ENCODE measurements at places on chromosomes 1 and 21.

DNA sequence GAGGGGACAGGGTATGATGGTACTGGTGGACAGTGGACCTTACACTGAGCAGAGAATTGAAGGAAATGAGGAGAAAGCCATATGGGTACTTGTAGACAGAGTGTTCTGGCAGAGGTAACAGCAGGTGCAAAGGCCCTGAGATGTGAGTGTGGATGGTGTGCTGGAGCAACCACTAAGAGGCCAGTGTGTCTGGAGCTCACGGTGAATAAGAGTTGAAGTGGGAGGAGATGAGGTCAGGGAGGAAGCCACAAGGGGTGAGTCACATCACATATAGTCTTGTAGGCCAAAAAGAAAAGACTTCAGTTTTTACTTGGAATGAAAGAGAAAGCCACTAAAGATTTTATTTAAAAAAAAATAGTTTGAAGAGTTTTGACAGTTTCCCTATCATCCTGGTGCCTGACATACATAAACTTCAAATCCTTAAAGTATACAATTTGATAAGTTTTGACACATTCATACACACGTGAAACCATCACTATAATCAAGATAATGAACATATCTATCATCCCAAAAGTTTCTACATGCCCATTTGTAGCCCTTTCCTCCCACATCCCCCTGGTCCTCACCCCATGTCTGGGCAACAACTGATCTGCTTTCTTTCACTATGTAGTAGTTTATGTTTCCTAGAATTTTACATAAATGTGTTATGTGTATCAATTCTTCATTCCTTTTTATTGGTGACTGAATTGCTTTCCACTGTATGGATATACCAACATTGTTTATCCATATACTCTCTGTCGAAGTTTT, 148.4 kb downstream of the GPATCH2 start:
- peak; percentile 0 for DNase-seq

- DNase-seq: no peak
These were observed 21.7 kb downstream of the APP start for GRCh38 chr21:26148840-26149354.

DNA sequence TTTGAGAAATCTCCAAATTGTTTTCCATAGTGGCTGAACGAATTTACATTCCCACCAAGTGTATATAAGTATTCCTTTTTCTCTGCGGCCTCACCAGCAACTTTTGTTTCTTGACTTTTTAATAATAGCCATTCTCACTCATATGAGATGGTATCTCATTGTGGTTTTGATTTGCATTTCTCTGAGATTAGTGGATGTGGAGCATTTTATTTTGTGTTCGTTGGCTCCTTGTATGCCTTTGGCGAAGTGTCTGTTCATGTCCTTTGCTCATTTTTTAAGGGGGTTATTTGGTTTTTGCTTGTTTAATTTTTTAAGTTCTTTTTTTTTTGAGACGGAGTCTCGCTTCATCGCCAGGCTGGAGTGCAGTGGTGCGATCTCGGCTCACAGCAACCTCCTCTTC, 45.1 kb upstream of the MPC2 start:
- no peak for DNase-seq

- DNase-seq: no peak
These were observed 8.3 kb upstream of the MIIP start for GRCh38 chr1:12010746-12011570.

- DNase-seq: no peak
These were observed 20.8 kb upstream of the EPB41 start for GRCh38 chr1:28893403-28894102.

DNA sequence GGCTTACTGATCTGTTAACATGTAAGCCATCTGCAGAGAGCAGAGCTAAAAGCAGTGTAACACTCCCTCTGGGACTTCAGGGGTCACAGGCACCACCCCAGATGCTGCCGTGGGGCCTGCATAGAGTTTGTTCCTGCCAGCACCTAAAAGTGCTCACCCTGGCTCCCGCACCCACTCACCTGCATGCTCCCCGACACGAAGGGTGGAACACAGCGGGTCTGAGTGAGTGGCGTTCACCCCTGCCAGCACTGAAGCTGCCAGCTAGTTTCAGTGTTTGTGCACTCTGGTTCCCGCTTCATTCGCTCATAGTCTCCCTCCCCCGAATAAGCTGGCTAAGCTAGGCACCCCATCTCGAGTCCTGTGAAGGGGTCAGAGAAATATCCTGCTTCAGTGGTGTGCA, 1681.0 kb downstream of the NCAM2 start:
- no peak for DNase-seq

DNA sequence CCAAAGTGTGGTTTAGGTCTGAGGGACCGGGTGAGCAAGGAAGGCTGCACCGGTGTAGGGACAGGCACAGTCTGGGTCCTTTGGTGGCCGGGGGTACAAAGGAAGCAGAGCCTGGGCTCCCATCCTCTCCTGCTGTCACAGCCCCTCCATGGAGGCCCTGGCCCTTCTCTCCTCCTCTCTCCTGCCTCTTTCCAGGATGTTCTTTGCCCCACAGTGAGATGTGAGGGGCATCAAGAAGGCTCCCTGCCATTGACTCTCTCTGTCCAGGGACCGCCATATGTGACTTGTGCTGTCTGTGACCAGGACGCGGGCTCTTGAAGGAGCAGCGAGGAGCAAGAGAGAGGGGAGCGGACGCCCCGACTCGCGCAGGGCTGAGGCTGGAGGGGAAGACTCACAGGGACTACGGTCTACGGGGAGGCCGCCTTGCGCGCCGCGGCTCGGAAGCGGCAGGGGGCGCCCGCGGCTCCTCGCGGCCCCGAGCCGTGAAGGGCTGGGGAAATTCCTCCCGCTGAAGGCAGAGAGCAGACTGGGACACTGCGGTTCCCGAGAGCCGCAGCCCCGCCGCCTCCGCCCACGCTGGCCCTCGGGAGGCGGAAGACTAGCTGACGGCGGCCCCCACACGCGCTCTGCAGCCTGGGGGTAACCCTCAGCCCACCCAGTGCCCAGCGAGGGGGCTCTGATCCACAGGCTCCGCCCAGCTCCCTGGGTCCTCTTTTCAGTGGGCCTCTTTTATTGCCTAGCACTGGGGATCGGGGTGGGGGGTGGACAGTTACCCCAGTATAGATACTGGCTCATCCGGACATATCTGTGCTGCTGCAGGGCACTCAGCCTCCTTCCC, 40.8 kb downstream of the MAB21L3 start:
- DNase-seq: peak; percentile 72

DNA sequence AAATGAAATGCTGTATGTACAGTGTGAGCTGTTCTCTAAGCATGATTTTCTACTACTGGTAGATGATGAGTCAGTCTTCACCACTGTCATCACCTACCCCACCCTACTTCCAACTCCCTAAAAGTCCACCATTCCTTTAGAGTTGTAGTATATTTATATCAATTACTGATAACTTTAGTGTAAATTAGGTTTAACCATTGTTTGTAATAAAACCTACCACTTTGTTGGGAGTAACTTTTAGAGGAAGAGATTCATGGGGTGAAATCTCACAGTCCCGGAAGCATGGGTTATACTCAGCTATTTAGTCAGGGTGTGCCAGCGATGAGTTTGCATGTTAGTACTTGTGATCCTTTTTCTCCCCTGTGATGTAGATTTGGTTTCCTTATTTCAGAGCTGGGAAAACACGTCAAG, 17.1 kb downstream of the MORC3 start:
- no peak for DNase-seq

- no peak for DNase-seq
These were observed 195.4 kb upstream of the RUNX1 start for GRCh38 chr21:35244514-35244913.

DNA sequence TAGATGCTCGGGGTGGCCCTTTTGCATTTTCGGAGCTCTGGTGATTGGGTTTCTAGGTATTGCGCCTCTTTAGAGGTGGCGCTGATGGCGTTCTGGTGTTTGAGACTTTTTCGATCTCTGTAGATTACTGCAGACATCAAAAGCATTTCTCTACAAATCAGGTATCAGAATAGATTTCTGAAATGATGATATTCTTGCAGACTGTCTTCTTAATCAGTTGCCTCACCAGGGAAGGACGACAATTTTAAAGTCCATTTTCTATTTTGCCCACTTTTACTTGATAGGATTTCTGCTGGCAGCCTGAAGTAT, 65.2 kb upstream of the VAMP3 start:
- DNase-seq: no peak

DNA sequence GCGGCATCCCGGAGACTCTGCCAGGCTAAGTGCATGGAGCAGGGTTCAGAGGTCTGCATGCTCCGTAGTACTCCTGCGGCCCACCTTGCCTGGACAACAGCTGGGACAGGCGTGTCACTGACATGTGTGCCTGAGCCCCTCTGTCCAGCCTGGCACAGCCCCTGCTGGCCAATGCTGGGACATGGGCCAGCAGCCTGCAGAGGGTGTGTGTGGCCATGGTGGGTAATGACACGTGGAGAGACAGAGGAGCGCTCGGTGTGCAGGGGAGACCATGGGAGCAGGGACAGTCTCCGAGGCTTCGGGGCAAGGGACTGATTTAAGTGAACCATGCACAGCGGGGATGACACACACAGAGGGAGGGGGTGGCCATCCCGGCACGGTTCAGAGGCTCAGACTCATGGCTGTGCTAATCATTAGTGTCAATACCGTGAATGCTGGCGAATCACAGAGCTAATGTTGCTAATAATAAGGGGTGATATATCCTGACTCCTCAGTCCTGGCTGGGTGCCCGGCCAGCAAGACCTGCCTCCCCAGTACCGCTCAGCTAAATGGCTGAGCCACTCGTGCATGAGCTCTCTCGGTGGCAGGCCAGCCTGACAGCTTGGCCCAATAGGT, 41.5 kb downstream of the IGSF21 start:
- no peak for DNase-seq

DNA sequence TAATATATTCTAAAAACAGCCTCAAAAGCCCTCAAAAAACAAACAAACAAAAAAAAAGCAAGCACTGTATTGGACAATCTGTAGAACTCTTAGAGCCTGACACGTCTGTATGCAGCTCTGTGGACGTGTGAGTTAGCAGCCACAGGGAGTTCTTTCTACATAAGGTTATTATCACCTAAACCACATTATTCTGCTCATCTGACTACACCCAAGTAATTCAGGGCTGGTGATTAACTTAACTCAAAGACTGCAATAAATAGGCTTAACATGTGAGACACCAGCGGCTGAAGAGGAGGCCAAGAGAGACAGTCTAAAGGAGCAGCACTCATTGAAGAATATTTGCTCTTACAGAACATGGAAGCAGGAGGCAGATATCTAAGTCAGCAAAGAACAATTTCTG, 316.0 kb downstream of the VAV3 start:
- DNase-seq: no peak

GRCh38 chr1:219385787-219386427, 212.2 kb downstream of the LYPLAL1 start:
- DNase-seq: peak; percentile 15

DNA sequence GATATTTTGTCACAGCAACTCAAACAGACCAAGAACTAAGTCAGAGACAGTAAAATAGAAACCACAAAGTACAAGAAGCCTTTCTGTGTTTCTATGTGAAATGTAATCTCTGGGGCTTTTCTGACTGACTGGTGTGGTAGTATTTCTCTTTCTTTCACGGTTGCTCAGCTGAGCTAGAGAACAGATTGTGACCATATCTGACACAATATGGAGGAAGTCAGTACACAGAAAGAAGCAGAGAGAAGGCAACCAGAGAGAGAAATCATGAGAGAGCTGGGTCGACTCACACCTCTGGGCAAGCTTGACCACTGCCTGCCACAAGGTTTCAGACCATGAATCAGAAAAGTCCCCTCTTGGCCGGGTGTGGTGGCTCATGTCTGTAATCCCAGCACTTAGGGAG, 208.9 kb upstream of the GREM2 start:
- no peak for DNase-seq

- no peak for DNase-seq
These were observed 86.8 kb downstream of the LRRC8C start for GRCh38 chr1:89719502-89720306.

DNA sequence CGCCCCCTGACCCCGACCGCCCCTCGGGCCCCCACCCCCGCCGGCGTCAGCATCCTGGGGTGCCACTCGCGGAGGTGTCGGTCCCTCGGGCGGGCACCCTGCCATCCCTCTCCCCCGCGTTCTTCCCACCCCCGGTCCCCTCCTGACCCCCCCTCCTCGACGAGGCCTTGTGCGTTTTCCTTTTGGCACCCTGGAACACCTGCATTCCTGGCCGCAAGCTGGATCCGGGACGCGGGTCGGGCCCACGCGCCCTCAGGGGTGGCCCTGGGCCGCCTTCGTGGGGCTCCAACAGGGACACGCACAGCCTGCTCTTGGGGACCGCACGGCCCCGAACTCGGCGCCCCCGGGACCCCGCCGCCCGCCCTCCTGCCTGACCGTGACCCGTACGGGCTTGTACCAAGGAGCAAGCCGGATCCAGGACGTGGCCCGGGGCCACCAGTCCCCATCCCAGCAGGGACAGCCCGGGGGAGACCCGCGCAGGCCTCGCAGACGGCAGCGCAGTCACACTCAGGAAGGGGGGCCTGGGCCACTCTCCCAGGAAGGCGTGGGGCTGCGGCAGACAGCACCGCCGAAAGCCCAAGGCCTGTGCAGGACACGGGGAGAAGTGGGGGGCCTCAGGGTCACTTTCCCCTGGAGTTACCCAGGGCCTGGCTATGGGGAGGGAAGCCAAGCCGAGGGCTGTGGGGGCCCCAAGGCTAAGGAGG, 579 bp upstream of the SLC19A1 start:
- no peak for DNase-seq

GRCh38 chr1:4965346-4966075, 311.1 kb downstream of the AJAP1 start:
- DNase-seq: no peak

DNA sequence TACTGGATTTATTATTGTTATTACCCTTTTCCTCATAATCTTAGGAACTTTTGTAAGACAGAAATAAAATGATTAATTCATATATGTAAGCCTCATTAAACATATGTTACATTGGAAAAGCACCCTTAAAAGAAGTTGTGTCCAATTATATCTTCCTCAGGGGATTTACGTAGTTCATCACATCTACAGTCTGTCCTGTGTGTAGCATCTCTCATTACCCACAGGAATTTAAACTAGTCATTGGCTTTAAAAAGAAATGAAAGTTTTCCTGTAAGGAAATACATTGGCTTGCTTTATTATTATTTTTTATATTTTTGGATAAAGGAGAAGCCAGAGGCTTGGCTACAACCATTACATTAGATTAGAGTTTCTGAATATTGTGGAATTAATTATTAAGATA, 56.1 kb downstream of the SWT1 start:
- no peak for DNase-seq

GRCh38 chr1:14320518-14320917, 278.0 kb upstream of the KAZN start:
- no peak for DNase-seq

GRCh38 chr1:999725-1000356, at the start of gene HES4:
Gene HES4, minus strand, starts transcription at chr1:1000097. Its CDS starts 124 bp downstream, at chr1:999973.
- DNase-seq: no peak

DNA sequence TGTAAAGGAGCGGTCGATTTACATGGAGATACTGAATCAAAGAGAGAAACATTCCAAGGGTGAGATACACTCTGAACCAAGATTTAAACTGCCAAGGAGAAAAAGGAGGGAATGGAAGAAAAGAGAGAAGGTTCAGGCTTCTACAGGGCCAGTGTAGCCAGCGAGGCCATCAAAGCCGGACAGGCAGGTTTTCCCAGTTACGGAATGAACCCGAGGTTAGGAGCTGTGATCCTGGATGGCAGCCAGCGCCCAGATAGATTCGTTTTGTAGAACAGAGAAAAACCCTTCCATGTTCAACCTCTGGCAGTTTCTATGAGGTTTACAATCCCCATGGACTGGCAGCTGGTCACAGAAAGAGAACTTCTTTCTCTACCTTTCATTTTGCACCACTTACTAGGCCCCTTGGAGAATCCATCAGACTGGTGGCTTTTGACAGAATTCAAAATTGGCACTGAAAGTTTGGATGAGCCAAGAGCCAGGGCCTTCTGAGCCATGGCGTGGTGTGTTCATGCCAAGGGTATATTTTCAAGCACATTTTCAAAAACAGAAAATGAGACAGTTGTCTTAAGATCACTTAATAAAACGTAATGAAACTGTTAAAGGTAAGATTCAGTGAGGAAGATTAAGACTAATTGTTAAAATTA, 171.5 kb downstream of the RUNX1 start:
- no peak for DNase-seq
